Dorsolateral prefrontal cortex (tissue), 122 donors: ENCODE measurements at places on chromosomes 2 and 18.

GRCh38 chr2:75153221-75153620 lies 46.1 kb downstream of the TACR1 start:
- DNase-seq: no peak

GRCh38 chr2:195592105-195592504 lies 64.9 kb upstream of the SLC39A10 start:
- DNase-seq: no peak

DNA sequence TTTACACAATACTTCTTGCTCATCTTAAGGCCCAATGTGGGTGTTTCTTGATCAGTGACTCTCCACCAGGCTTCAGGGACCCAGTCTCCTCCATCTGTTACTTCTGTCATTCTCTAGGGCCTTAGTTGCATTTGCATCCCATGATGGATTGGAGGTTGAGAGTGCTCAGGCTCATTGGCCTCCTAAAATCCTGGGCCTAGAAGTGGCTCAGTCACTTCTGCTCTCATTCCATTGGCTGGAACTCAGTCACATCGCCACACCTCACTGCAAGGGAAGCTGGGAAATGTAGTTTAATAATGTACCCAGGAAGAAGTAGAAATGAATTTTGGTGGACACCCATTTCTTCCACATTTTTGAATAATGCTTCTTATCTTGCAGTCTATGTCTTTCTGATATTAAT lies 223.5 kb downstream of the HRH4 start:
- DNase-seq: no peak

DNA sequence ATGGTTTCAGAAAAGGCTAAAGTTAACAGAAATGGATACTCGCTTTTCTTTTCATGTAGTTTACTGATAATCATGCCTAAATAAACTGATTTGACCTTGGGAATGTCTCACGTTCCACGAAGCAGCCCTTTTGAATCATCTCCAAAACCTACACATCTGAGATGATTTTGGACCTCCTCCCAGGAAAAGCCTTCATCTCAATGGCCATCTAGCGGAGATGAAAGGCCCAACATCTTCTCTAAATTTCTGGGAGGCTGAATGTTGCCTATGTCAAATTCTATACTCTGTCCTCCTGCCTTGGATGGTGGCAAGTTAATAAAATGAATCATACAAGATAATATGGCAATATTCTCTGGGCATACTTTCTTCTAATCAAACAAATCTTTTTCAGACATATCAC lies 448.5 kb downstream of the ZEB2 start:
- no peak for DNase-seq

- no peak for DNase-seq
Observed at GRCh38 chr18:6366776-6367175, 47.9 kb downstream of the L3MBTL4 start.
